Activated naive CD8-positive, alpha-beta T cell treated with anti-CD3 and anti-CD28 coated beads, Interleukin-2, amount 10 ng/mL, durations not matched to agents 7 days and 5 days (primary cell): ENCODE measurements at places on chromosomes 11 and 22. TPM values are rescaled to one million over a fixed set of nuclear protein-coding genes. Genes with fewer than 3 reads are reported as not detected.

GRCh38 chr22:45548247-45548840 is 45.7 kb downstream of the FBLN1 start:
- H3K27me3 ChIP-seq = no peaks in the 10 kb centered on the region
- no peak overlapping the region for H3K4me3 ChIP-seq
- H3K27ac ChIP-seq = no peak overlapping the region
- H3K36me3 ChIP-seq = no peaks in the 10 kb centered on the region
- no peaks in the 10 kb centered on the region for H3K4me1 ChIP-seq

GRCh38 chr11:119460582-119460981 is 37.6 kb upstream of the THY1 start:
- no peak overlapping the region for H3K27ac ChIP-seq
- peaks cover 40% of the 10 kb centered on the region for H3K27me3 ChIP-seq
- DNase-seq = no peak

CARD16 gene
- 72.5 TPM for total RNA-seq

- no peak overlapping the region for H3K27ac ChIP-seq
- H3K27me3 ChIP-seq = peaks cover 59% of the 10 kb centered on the region
- H3K4me1 ChIP-seq = peaks cover 39% of the 10 kb centered on the region
Measured at GRCh38 chr11:128686021-128686741, 7.7 kb upstream of the FLI1 start.
